ENCODE measurements at places on chromosomes 13 and 19. TPM values are rescaled to one million over a fixed set of nuclear protein-coding genes. Genes with fewer than 3 reads are reported as not detected.
A peak's percentile ranks its signal among the peaks of the same experiment; 100 is the strongest.

DNA sequence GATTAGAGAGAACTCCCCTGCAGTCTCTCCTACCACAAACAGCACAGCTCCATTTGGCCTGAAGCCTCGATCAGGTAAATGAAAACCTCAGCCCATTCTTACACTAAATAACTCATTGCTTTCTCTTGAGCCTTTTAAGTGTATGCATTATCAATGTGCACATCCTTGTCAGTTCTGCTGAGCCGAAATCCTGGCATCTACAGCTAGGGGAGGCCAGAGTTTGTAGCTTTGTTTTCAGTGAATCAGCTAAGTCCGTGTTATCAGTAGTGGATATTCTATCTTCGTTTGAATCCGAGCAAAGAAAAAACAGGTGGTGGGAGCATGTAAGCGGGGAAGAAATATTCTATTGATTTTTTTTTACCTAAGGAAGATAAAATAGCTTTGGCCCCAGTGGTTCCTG, 84.4 kb downstream of the ESD start:
- no peak for DNase-seq
- H3K27me3 ChIP-seq = no peaks in the 10 kb centered on the region
- H3K4me1 ChIP-seq = no peaks in the 10 kb centered on the region
- H3K36me3 ChIP-seq = peaks cover 21% of the 10 kb centered on the region
- H3K4me3 ChIP-seq = no peak overlapping the region
- no peak overlapping the region for H3K27ac ChIP-seq

- H3K27me3 ChIP-seq = no peaks in the 10 kb centered on the region
- no peak for DNase-seq
- no peak overlapping the region for H3K4me3 ChIP-seq
- H3K36me3 ChIP-seq = no peaks in the 10 kb centered on the region
- no peak overlapping the region for H3K27ac ChIP-seq
- no peaks in the 10 kb centered on the region for H3K4me1 ChIP-seq
Measured at GRCh38 chr13:105345730-105346129, 1189.7 kb downstream of the EFNB2 start.

DNA sequence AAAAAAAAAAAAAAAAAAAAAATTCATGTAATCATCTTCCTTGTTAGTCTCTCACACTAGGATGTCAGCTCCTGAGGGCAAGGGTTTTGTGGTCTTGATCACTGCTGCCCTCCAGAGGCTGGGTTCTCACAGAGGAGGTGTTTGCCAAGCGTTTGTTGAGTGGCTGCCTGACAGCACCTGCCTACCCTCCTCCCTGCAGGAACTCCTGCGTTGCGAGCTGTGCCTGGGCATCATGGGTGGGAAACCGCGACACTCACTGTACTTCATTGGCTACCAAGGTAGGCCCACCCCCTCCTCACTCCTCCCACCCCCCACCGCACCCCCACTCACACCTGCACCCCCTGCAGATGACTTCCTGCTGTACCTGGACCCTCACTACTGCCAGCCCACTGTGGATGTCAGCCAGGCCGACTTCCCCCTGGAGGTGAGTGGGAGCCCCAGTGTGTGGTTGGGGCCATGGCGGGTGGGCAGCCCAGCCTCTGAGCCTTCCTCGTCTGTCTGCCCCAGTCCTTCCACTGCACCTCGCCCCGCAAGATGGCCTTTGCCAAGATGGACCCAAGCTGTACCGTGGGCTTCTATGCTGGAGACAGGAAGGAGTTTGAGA, 8.1 kb downstream of the ATG4D start:
- H3K27ac ChIP-seq = peak overlapping the region; percentile 71
- peaks cover 70% of the 10 kb centered on the region for H3K36me3 ChIP-seq
- H3K27me3 ChIP-seq = no peaks in the 10 kb centered on the region
- DNase-seq = peak; percentile 61

GRCh38 chr13:29855009-29855408, 4.6 kb upstream of the UBL3 start:
- peaks cover 34% of the 10 kb centered on the region for H3K4me1 ChIP-seq
- H3K27ac ChIP-seq = no peak overlapping the region
- H3K27me3 ChIP-seq = no peaks in the 10 kb centered on the region
- H3K36me3 ChIP-seq = no peaks in the 10 kb centered on the region

DNA sequence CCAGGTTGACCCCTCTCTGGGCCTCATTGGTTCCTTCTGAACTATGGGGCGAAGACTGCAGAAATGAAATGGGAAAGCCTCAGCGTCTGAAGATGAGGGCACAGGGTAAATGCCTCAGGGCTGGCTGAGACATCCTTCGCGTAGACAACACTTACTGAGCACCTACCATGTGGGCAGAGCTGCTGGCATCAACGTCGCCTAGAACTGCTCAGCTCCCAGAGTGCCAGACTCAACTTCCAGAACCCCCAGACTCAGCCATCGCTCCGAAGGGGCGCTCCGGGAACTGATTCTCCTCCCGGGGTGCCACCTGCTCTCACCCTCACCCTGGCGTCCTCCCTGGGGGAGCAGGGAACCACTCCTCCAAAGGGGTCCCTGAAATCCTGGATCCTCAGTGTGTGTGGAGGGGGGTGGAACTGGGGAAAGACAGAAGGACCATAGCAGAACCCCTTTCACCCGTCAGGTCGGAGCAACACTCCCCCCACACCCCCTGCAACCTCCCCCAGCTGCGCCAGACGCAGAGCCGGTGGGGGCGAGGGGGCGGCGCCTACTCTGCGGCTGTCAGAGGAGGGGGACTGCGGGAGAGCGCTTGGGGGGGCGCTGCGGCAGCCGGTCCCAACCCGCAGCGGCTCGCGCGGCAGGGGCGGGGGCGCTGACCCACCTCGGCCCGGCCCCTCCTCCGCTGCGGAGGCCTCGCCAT, 8.2 kb upstream of the NFIC start:
- peak overlapping the region; percentile 60 for H3K4me3 ChIP-seq
- peaks cover 28% of the 10 kb centered on the region for H3K4me1 ChIP-seq
- peaks cover 18% of the 10 kb centered on the region for H3K27me3 ChIP-seq
- no peak for DNase-seq
- no peaks in the 10 kb centered on the region for H3K36me3 ChIP-seq

DNA sequence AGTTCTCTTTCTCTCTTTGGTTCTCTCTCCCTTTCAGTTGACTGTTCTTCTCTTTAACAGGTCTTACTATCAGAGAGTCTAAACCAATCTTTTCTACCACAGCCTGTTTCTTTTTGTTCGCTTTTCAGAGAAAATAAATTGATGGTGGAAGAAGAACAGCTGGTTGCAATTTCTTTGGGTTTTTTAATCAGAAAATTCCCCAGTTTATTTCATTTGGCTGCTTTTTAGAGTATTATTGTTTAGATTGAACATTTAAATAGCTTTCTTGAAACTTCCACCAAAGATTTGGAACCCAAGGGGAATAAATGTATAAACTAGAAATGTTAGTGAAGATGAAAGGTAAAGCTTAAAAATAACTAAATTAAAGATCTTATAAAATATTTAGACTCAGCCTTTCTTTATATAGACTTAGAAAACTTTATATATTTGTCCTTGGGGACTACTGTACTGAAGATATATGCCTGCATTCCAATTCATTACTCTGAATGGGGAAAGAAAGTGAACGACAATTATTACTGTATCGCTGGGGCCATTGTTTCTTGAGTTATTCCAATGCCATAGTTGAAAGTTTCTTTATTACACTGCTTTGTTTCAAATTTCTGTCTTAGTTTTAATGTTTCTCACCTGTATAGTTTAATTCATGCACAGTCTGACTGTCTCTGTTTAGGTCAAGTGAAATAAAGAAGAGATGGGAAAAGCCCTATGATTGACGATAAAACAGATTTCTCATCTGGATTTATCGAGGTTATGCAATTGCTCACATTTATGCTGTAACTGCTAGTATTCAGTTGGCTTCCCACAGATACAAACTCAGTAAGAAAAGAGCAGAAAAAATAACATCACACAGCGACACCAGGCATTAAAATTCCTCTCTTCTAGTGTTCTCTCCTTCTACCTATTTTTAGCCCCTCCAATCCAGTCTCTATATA, 169.4 kb upstream of the CSNK1A1L start:
- H3K27me3 ChIP-seq = no peaks in the 10 kb centered on the region
- H3K4me3 ChIP-seq = no peak overlapping the region
- H3K4me1 ChIP-seq = no peaks in the 10 kb centered on the region
- no peaks in the 10 kb centered on the region for H3K36me3 ChIP-seq

Gene NECTIN2
- total RNA-seq = not detected

Gene PVR
- 1.9 TPM for total RNA-seq

Gene ASF1B
- 119 TPM for total RNA-seq

Gene IGFL2
- not detected for total RNA-seq

Gene TMPRSS9
- total RNA-seq = not detected

Gene KASH5
- 0.85 TPM for total RNA-seq

Gene GARIN5A
- not detected for total RNA-seq

Gene C13orf42
- total RNA-seq = not detected

Gene GDF15
- total RNA-seq = not detected

Gene KLK6
- total RNA-seq = not detected

Gene BSG
- total RNA-seq = 233 TPM

All from activated CD4-positive, alpha-beta T cell treated with anti-CD3 and anti-CD28 coated beads, Interleukin-2, amount 10 ng/mL, durations not matched to agents 7 days and 5 days (primary cell).